Fibroblast of pulmonary artery (primary cell): ENCODE measurements at places on chromosomes 4 and X.
A peak's percentile ranks its signal among the peaks of the same experiment; 100 is the strongest.

GRCh38 chrX:2401590-2402360 lies 99.0 kb downstream of the DHRSX start:
- DNase-seq = no peak

DNA sequence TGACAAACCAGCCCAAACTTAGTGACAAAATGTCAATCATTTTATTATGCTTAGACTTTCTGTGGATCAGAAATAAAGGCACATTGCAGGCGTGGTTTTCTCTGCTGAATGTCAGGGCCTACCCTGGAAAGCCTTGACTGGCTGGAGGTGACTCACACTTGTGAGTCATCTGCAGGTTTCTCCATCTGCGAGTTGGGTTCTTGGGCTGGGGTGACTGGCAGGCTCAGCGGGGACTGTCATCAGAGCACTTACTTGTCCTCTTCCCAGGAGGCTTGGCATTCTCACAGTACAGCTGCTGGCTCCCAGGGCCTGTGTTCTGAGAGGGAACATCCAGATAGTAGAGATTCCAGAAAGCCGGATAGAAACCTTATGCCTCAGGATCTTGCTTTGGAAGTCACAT lies 153.8 kb upstream of the AGA start:
- DNase-seq = peak; percentile 55

GRCh38 chr4:95162867-95163266 lies 385.9 kb downstream of the UNC5C start:
- DNase-seq = no peak

DNA sequence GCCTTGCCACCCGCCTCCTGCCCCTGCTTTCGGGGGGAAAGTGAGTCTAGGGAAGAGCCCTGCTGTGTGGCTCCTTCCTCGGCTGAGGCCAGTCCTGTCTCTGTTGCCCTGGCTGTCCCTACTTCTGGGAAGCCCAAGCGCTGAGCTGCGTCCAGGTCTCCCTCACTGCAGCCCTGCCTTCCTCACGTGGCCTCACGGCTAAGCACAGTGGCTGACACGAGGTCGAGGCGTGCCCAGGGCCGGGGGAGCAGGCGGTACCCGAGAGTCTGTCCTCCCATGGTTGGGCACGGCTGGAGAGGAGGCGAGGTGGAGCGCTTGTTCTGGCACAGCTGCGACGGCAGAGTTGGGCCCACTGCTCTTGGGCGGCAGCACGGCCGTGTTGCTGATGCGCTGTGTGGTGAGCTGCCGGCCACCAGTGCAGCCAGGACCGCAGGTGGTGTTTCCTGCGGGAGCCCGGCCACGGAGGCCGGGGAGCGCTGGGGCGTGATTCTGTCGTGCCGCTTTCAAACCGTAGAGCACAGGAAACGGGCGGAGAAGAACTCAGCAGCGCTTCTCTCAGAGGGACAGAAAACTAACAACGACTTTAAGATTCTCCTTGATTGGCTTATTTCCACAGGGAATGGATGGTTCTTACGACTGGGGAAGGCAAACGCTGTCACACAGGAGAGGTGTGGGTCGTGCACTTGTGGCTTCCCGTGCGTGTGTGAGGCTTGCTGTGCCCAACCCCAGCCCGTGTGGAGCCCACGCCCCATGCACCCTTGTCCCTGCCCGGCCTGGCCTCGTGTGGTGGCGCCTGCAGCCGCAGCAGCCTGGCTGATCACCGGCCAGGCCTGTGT lies 21.3 kb downstream of the MAEA start:
- DNase-seq = no peak

DNA sequence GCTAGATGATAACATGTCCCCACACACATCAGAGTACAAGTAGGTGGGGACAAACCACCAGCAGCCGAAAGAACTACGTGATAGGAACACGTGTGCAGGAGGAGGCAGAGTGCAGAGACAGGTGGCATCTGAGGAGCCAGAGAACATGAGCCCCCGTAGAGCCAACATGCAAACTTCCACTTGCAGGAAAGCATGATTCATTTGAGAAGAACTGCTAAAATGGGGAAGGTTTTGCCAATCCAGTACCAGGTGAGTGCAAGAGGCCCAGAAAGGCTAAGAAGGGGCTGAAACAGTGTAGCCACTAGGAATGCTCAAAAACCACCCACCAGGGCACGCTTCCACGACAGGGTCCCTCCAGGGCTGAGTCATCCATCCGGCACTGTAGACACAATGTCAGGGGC lies 149.8 kb upstream of the TENM3 start:
- DNase-seq = no peak

DNA sequence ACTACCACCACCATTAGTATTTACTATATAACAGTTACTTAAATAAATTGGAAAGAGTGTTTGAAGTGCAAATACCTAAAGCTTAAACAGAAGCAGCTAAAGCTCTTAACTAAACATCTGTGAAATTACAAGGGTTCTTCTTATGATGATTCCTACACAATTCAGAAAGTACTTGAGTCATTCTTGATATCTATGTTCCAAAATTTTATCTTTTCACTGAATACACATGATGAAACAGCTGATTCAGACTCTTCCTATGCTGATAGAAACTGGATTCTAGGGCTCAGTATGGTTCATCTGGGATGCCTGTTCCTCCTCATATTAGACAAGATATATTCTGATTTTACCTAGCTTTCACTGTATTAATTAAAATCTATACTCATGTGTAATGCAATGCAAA lies 13.6 kb downstream of the EREG start:
- DNase-seq = peak; percentile 58

DNA sequence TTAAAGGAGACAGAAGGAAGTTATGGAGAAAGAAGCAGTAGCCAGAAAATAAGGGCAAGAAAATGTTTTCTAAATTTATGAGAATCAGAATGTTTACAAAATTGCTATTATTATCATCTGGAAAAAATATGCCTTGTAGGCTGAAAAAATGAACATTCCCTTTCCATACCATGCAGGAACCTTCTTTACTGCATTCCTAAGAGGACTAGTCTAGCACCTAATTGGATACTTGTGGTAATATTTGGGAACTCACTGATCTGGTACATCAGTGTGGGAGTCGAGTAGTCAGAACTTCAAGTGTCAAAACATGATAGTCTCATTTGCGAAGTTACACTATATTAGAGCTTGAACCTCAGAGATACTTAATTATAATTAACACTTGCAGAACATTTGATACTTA lies 51.9 kb downstream of the TET2 start:
- DNase-seq = no peak

- DNase-seq = no peak
Measured at GRCh38 chrX:39982948-39983347, 114.8 kb downstream of the BCOR start.

- DNase-seq = no peak
Measured at GRCh38 chr4:113637823-113638561, 123.5 kb downstream of the CAMK2D start.
